ENCODE measurements at places on chromosomes 11 and 22.

GRCh38 chr11:76208438-76209374, 2.4 kb upstream of the WNT11 start:
- DNase-seq, result peak; percentile 96

DNA sequence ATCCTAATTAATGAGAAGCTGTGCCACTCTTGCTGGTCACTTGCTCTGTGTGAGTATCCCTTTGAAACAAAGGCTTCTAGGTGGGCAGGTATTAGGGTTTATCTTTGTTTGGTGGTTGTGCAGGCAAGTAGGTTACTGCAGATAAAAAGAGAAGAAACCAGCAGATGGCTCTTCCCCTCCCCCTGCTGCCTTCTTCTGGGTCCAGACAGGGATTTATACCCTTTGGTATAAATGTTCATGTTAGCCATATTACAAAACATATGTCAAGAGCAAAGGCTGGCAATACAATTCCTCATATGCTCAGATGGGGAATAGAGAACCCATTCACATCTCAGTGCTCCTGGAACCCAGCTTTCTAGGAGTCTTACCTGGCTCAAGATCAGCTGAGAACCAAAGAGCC, 109.9 kb downstream of the NAV2 start:
- no peak for DNase-seq

DNA sequence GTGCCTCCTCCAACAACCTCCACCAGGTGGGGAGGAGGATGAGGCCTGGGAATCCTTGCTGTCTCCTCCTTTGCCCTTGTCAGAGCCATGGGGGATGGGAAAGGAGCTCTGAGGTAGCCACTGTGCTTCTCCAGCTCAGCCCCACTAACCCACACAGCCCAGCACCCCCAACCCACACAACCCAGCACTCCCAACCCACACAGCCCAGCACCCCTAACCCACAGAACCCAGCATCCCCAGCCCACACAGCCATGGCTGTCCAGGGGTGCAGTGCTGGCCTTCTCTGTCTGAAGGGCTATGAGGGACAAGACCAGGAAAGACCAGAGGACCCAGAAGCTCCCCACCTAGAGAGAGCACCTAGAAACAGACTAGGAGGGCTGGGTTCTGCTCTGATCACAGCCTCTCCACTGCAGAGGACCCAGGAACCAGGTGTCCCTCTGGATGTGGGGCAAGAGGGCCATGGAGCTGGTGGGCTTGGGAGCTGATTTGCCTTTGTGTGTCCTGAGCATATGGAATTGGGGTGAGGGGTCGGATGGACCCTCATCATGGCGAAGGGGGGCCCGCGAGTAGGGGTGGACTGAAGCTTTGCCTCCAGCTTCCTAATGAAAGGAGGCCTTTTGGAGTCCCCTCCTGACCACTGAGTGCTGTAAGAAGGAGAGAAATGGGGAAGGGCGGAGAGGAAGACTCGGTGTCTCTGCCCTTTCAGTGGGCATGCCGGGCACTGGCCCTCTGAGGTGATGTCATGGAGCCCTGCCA, 117.6 kb upstream of the THY1 start:
- DNase-seq, result no peak

- no peak for DNase-seq
These were observed 41.9 kb downstream of the KCNJ1 start for GRCh38 chr11:128825050-128825784.

DNA sequence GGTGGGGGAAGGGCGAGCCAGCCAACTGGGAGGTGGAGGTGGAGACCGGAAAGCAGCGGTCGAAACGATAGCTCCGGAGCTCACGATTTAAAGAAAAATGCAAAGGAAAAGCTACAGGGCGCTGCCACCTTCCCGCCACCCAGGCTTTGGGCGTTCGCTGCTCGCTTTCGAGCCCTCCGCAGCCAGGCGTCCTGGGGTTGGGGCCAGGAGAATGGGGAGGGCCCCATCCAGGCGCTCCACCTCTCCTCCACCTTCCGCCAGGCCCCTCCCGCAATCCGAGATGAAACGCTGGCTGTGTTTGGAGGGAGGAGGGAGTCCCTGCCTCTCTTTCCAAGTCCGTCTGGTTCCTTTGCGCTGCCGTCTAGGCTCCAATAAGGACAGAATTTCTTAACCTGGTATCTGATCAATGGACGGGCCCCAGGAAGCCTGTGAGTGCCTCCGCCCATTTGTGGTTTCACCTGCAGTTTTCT, 483 bp upstream of the ABTB2 start:
- no peak for DNase-seq

DNA sequence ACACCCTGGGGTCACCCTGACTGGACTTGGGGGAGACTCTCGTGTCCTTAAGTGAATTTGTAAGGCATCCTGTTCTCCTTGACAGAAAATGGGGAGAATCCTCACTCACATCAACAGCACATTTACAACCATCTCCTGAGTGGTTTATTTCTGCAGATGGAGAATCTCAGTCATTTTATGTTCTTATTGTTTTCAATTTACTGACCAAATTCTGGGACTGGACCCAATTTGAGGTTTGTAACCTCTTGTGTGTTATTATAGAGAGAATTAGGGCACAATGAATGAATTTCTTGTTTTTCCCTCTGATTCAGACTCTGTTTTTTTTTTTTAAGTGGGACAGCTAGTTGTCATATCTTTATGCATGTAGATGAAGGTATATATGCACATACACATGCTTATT, 104.9 kb downstream of the ADAMTS15 start:
- no peak for DNase-seq

- DNase-seq, result peak; percentile 42
These were observed 4.6 kb upstream of the KCNJ5 start for GRCh38 chr11:128886406-128887124.

DNA sequence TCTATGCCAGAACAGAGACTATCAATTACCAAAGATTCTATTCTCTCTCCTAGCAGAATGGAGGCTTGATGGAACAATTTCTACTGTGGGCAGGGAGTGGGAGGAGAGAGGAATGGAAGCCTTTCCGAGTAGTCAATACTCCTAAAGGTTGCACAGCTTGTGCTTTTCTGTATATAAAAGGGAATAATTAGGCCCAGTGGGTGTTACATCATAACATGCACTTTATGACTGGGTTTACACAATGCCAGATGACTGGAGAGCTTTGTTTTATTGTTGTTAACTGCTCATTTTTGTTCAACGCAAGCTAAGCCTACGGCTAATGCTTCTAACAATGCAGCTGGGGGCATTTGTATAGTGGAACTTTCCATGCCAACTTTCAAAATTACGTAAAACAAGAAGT, 2237.9 kb upstream of the RAG2 start:
- DNase-seq, result no peak

GRCh38 chr22:46421267-46421666, 85.8 kb downstream of the TRMU start:
- peak; percentile 40 for DNase-seq

- no peak for DNase-seq
These were observed 197.0 kb downstream of the GUCY1A2 start for GRCh38 chr11:106821291-106821690.

DNA sequence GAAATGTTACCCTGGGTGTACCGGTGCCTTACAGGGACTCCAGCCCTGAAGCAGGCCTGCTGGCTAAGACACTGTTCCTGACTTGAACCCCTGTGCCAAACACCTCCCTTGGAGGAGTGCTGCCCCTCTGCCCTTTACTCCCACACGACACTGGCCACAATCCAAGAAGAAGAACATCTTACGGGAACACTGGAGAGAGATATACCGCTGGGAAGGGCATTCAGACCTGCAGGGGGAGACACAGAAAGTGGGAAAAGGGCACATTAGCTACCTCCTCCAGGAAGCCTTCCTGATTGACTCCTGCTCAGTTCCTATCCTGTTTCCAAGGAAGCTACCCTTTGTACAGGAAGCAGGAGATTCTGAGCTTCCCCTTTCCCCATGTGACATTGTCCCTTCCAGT, 18.7 kb downstream of the TMPRSS13 start:
- no peak for DNase-seq

- DNase-seq, result no peak
These were observed 9.3 kb downstream of the CXCR5 start for GRCh38 chr11:118892964-118893363.

- peak; percentile 3 for DNase-seq
These were observed 458 bp downstream of the RTN4R start for GRCh38 chr22:20267441-20268278.

DNA sequence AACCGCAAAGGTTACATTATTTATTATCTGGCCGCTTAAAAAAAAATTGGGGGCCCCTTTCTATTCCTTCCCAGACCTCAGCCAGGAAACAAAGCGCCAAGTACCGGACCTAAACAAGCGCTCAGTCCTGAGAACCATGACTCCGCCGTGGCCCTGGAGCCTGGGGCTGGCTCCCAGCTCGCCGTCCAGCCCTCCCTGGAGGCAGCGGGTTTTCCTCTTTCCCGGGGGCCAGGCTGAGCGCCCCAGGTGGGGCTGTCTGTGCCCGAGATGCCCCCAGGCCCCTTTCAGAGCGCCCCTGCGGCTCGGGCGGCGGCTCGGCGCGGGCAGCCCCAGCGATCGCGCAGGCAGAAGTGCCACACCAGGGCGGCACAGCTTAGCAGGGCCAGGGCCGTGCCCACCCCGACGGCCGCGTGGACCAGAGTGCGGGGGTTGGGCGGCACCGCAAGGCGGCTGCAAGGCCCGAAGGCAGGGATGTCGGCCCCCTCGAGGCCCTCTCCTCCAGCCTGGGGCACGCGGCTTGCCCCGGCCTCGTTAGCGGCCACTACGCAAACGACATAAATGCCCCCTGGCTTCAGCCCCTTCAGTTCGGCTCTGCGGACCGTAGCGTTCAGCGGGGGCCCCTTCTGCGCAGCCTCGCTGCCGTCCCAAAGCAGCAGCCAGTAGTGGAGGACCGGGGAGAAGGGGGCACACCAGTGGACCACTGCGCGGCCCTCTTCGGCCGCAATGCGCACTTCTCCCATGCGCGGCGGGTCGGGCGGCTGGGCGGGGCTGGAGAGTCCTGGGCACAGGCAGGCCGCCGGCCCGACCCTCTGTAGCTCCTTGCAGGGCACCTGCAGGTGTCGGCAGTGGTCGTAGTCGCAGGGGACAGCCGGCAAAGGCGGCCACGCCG, 1.6 kb downstream of the LRRN4CL start:
- no peak for DNase-seq

- no peak for DNase-seq
These were observed 8.3 kb upstream of the DLAT start for GRCh38 chr11:112016765-112017376.
